ENCODE measurements at places on chromosomes 7 and 10.

DNA sequence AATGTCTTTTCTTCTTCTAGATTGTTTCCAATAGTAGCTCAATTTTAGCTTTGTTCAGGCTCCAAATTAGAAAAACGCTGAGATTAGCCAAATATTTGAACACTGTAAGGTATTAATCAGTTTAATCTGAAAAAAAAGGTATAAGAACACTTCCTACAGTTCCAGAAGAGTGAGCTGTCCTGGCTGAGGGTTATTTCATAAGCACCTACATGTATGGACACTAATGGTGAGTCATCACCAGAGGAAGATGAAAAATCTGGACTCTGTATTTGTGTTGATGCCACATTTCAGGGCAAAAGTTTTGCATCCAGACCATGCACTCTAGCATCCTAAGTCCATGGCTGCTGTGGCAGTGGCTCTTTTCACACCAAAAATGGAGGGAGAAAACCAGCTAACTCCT lies 189.5 kb downstream of the ANKRD30A start:
- no peak for DNase-seq

DNA sequence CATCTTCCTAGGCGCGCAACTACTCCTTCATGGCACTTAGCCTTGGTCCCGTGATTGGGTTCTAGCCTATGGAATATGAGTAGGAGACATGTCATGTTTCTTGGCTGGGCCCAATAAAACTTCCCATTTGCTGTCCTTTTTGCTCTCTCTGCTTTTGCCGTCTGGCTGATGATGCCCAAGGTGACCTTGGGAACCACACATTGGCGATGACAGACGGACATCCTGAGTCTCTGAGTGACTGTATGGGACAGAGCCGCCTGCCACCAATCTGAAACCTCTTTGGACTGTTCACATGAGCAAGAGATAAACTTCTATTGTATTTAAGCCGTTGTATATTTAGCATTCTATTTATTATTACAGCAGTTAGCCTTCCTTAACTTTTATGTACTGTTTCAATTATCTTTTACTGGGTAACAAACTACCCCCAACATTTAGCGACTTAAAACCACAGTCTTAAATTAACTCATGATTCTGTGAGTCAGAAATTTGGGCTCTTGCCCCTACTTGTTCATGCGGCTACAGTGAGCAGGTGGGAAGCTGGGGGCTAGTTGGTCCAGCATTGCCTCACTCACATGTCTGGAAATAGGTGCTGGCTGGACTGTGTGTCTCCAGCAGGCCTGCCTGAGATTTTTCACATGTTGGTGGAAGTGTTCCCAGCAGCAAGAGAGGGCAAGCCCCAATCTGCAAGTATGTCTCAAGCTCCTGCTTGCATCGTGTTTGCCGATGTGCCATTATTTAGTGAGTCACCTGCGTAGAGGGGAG lies 71.7 kb downstream of the NOD1 start:
- no peak for DNase-seq

- no peak for DNase-seq
Measured at GRCh38 chr10:74445493-74445892, 294.5 kb downstream of the ADK start.

GRCh38 chr10:34013235-34013634 lies 678.8 kb upstream of the NRP1 start:
- no peak for DNase-seq

GRCh38 chr10:127830414-127830813 lies 62.3 kb downstream of the CLRN3 start:
- no peak for DNase-seq

GRCh38 chr7:151409667-151410404 lies at the start of gene WDR86:
TSS of gene WDR86 (minus strand) at chr7:151410038. CDS start at chr7:151409589, 449 bp downstream.
- DNase-seq, result no peak

Data from inflammatory macrophage (primary cell).